ENCODE measurements at places on chromosomes 1 and 21. TPM values are rescaled to one million over a fixed set of nuclear protein-coding genes. Genes with fewer than 3 reads are reported as not detected.

The ADORA3 gene
- 1.4 TPM for total RNA-seq

The KCNJ9 gene
- not detected for total RNA-seq

The SLAMF9 gene
- total RNA-seq, result not detected

The RGSL1 gene
- total RNA-seq, result not detected

The RNF187 gene
- total RNA-seq, result 33.5 TPM

The RORC gene
- 155 TPM for total RNA-seq

The SPRR2B gene
- not detected for total RNA-seq

The RIPPLY3 gene
- total RNA-seq, result not detected

The AKR7A3 gene
- 0.17 TPM for total RNA-seq

The FAM177B gene
- total RNA-seq, result not detected

The CFHR1 gene
- total RNA-seq, result not detected

The COL8A2 gene
- total RNA-seq, result 0.61 TPM

The FCAMR gene
- total RNA-seq, result not detected

The TRPM2 gene
- total RNA-seq, result 0.15 TPM

The INSRR gene
- total RNA-seq, result not detected

The HES2 gene
- total RNA-seq, result not detected

The POLR3GL gene
- total RNA-seq, result 43.5 TPM

The RAB7B gene
- total RNA-seq, result 0.62 TPM

The CD101 gene
- not detected for total RNA-seq

The OR2L13 gene
- not detected for total RNA-seq

The PSRC1 gene
- 2.3 TPM for total RNA-seq
